ENCODE measurements at places on chromosomes 3 and 15.
A peak's percentile ranks its signal among the peaks of the same experiment; 100 is the strongest.

DNA sequence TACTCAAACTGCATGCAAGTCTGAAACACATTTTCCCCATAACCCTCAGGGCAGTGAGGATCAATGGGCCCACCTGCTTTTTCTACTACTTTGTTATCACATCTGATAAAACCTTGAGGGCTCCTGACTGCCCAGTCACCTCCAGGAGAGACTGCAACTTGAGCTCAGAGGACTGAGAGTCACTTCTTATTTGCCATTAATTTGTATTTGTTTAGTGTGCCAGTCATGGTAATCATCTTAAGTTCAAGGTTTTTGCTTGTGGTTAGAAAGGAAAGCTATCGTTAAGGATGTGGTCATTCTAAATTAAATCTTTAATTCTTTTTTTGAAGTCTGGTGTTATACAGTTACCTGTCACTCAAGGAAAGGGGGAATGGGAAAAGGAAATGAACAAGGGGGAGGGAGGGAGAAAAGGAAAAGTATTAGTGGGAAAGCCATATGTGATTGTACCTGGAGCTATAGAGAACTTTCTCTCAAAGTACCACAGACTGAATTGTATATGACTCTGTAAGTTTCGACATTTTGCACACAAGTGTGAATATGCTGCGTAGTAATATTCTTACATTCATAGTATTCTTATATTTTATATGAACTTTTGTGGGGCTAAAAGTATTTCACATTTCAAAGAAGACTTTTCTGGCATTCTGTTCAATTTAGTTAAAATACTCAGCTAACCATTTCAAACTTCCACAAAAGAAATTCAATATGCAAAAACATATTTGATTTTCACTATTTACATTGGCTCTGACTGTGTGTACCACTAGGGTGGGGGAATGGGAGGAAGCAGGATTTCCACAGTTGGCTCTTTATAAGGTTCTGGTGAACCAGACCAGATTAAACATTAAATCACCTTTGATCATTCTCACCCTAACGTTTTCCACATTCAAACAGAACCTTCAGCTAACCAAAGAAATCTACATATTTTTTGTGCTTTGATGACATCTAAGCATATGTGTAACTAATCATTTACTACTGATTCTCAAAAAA lies 166.5 kb upstream of the ATP11B start:
- peak; percentile 34 for DNase-seq

- peak; percentile 64 for DNase-seq
Measured at GRCh38 chr15:100928632-100929280, 9.6 kb downstream of the LRRK1 start.

DNA sequence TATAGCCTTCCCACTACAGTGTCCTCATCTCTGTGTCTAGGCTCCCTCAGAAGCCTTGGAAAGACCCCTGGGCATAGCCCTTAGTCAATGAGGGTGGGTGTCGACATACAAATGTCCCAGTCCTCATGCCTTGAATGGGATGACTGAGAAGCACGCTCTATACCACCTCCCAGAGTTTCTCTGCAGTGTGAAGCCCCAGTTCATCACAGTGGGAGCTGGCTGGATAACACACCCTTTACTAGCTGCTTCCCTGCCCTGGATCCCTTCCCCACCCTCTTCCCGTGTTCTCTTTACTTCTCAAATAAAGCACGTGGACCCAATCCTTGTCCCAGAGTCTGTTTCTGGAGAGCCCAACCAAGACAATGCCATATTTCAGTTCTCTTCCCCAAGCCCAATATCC lies 239.3 kb downstream of the VPS13C start:
- no peak for DNase-seq

- no peak for DNase-seq
Measured at GRCh38 chr3:16883057-16883722, 1.6 kb upstream of the PLCL2 start.

DNA sequence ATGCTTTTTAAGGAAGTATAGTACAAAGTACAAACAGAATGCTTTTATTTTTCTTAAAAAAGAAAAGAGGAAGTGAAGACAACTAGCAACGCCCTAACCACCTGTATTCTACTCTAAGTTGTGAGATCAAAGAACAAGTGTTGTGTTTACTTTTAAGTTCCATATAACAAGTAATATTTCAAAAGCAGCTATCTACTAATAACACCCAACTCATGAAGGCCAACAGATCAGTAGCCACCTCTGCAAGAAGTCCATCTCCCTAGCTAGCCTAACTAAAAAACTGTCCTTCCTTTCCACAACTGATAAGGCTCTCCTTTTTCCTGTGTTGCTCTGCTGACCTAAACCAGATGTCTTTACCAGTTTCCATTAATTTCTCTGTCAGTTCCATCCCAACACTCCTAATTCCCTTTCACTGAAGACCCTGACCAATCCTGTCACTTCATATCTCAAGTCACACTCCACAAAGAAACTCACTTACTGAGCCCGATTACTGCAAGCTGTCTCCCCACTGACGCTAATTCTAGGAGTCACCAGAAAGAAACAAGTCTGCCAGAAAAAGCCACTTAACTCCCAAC lies 26.9 kb downstream of the PHC3 start:
- DNase-seq: no peak

GRCh38 chr3:46930166-46930944 lies 46.2 kb downstream of the CCDC12 start:
- DNase-seq: no peak

GRCh38 chr15:64905119-64905831 lies 6.4 kb upstream of the ANKDD1A start:
- peak; percentile 80 for DNase-seq

DNA sequence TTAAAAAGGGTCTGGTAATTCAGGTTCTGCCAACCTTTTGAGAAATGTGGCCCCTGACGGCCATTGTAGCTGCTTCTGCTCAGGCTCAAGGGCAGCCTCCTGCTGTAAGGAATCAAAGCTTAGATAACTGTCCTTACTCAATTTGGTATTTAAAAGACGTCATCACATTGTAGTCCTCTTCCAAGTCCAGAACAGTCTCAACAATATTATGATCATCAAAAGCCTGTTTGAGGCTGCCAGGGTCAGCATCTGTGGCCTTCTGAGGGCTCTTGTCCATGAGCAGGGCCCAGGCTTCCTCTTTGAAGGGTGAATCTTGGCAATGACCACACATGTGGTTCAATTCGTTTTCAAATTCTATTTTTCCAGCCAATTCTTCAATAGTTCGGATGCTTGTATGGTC lies 6.0 kb downstream of the C3orf62 start:
- DNase-seq: no peak

DNA sequence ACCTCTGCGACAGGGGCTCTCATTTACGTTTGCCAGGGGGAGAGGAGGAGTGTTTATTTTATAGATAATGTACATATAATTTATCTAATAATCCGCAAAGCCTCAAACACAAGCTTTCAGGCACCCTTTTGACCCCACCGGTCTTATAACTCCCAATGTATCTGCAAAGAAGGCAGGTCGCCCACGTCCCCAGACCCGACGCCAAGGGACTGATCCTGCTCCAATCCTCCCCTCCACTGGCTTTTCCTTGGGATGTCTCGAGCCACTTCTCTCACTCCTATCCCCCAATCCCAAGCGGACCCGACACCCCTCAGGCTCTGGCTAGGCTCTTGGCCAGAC lies 452 bp downstream of the DCP1A start:
- DNase-seq: no peak

DNA sequence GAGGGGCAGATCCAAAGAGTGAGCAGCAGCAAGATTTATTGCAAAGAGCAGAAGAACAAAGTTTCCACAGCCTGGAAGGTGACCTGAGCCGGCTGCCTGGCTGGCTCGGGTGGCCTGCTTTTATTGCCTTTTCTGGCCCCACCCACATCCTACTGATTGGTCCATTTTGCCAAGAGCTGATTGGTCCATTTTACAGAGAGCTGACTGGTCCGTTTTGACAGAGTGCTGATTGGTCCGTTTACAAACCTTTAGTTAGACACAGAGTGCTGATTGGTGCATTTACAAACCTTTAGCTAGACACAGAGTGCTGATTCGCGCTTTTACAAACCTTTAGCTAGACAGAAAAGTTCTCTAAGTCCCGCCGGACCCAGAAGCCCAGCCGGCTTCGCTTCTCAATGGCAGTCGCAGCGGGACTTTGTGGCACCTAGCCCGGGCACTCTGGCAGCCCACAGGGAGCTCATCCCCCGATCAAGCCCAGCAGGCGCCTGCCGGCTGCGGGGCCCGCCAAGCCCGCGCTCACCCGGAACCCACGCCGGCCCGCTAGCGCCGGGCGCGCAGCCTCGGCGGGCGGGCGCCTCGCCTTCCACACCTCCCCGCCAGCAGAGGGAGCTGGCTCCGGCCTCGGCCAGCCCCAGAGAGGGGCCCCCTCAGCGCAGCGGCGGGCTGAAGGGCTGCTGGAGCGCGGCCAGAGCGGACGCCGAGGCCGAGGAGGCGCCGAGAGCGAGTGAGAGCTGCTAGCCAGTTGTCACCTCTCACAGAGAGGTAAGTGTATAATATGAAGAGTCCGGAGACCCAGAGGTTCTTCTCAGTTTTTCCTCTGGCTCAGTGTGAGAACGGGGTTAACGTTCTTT lies 339.2 kb downstream of the CHL1 start:
- no peak for DNase-seq

- peak; percentile 51 for DNase-seq
Measured at GRCh38 chr15:98738689-98739401, 90.5 kb downstream of the IGF1R start.

DNA sequence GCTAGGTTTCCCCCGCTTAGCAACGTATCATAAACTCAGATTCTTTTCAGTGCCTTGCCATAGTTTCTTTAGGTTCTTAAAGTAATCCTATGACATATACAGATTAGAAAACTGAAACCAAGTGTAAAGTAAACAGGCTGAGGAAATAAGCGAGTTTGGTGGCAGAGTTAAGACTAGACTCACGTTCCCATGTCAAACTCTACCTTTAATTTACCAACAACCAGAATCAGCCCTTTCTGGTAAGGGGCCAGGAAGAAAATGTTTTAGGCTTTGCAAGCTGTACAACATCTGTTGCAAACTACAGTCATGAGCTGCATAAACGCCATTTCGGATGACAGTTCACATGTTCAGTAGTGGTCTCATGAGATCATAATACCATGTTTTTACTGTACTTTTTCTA lies 128.0 kb upstream of the PRICKLE2 start:
- DNase-seq: no peak

DNA sequence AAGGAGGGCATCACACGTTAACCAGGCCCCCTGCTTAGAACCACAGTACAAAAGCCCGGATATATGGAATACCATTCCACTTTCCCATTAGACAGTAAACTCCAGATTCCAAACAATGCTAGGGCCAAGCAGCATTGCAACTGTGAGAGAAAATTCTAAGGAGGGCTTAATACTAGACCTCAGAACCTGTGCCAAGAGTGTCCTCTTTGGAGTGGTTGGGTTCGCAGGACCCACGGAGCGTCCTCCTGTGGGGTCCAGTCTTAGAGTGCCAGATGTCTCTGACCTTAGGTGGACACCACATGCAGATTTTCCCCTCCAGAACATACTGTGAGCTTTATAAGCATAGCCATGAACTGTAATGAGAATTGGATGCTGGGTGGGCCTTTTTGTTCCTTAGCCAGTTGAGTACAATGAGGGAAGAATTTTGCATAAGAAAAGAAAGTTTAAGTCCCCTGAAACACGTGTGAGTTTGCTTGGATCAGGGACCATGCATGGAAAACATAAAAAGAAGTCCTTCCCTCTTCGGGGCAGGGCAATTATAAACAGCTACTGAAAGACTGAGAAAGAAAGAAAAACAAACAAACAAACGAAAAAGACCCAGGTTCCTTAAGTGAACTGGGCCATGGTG lies 325.7 kb downstream of the NEK10 start:
- DNase-seq: no peak

- DNase-seq: no peak
Measured at GRCh38 chr3:128316481-128316891, 150.2 kb downstream of the DNAJB8 start.

DNA sequence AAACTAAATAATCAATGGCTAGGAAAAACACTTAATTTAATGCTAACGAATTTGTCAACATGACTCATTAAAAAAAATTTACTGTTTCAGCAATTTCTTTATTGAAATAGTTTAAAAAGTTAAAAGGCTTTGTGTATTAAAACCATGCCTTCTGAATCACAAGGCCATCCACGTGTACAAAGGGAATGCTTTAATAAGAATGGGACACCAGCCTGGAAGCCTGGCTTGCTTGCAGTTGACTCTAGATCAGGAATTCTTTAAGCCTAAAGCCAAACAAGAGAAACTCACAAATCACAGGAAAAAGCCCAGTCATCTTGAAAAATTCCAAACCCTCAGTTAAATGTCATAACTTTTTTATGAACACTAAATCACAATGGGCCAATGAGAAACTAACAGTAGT lies 137.6 kb downstream of the PEAK1 start:
- DNase-seq: no peak

- DNase-seq: no peak
Measured at GRCh38 chr15:35142578-35142977, 57.5 kb upstream of the NANOGP8 start.

GRCh38 chr15:95655089-95655607 lies 675.4 kb upstream of the NR2F2 start:
- DNase-seq: no peak

DNA sequence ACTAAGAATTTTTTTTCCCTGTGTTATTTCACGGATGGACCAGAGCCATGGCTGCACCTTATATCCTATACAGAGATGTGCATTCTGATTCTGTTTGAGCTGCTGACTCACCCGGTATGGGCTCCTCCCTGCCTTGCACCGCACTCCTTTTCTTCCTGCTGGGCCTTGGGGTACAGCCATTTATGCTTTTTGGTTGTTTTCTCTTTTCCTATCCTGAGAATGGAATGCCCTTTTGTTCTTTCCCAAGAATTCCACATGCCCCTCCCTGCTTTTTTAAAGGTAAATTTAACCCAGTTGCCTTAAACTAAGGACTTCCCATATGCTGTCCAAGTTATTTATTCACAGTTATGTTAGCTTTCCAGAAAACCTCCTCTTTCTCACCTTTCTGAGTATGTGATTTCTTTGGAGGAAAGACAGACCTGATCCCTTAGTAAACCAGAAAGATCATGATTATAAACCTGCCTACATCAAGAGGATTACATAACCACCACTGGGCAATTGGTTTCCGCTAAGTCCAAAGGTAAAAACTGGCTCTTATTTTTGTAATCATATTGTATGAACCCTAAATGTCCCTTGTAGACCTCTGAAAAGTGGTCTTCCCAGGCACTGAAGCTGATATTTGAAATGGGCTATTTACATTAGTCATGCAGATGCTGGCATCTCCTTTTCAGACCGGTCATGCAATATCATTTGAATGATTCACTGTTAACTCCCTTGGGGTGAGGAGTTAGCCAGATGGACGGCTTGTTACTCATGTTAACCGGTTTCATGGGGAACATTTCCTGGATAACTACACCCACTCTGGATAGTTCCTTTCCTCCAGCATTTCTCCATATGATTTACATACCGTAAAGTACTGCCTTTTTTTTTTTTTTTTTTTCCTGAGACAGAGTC lies 45.5 kb downstream of the TMOD3 start:
- peak; percentile 54 for DNase-seq

GRCh38 chr3:187802928-187803259 lies 57.6 kb upstream of the BCL6 start:
- no peak for DNase-seq

DNA sequence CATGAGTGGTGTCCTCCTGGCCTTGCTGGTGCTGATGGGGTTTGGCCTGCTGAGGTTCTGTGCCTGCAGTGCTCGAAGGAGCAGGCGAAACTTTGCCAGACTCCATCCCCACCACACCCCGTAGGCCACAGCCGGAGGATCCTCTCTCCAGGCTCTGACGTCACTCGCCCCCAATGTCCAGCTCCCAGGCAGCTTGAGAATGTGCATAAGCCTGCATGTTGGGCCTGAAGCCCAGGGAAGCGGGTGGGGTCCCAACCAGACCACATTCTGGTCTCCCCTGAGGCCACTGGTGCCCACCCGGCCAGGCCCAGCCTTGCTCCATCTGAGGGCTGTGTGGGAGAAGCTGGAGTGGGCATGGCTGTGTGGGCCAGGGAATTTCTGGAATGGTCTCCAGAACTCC lies 109.8 kb downstream of the ASB7 start:
- DNase-seq: no peak
